ENCODE measurements at places on chromosomes 4 and X.

- no peak for DNase-seq
Measured at GRCh38 chrX:57172544-57172943, 35.3 kb upstream of the SPIN2A start.

- no peak for DNase-seq
Measured at GRCh38 chrX:134721766-134722532, 63.7 kb upstream of the PLAC1 start.

DNA sequence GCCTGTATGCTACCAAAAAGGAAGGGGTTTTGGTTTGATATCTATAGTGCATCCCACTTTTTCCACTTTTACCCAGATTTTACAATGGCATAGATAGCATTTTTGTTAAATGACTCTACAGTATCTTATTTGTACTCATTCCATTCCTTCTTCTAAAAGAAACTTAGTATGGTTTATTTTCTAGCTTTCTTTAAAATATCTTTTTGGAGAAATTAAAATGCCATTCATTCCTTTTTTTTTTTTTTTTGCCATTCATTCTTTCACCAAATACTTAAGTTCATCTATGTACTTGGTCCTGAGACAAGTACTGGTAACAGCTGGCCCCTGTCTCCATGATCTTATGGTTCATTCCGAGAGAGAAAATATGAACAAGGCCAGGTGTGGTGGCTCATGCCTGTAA is 49.1 kb downstream of the MID1 start:
- no peak for DNase-seq

DNA sequence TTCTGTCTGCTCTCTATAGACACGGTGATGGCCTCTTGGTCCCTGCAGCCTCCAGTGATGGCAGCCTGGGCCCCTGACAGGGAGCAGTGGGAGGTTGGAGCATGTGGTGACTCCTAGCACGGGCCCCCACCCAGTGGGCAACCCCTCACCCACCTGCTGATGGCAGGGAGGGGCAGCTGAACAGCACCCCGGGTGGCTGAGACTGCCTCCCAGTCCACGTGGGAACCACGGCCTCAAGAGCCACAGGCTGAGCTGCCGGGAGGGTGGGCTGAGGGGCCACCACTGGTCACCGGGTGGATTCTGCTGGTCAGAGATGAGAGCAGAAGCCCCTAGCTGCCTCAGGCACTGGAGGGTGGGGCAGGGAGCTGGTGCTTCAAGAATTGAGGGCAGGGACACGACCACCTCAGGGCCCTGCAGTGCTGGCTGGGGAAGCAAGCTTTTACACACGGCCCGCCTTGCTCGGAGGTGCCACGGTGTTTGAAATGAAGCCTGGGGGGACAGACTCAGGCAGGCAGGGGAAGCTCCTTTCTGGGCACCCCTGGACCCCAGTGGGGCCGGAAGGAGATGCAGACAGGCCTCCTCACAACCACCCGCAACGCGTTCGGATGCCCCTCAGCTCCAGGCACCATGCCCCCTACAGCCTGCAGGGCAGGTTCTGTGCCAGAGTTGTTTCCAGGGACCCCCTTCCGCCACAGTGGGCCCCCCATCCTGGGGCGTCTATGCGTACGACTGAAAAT is 6.3 kb upstream of the HAUS3 start:
- DNase-seq, result no peak

DNA sequence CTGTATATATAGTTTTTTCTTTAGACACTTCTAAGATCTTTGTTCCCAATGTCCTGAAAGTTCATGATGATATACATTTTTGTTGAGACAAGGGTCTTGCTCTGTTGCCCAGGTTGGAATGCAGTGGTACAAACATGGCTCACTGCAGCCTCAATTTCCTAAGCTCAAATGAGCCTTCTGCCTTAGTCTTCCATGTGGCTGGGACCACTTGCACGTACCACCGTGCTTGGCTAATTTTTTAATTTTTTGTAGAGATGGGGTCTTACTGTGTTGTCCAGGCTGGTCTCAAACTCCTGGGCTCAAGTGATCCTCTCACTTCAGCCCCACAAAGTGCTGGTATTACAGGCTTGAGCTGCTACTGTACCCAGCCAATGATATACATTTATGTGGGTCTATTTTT is 132.9 kb upstream of the BCOR start:
- no peak for DNase-seq

- DNase-seq, result no peak
Measured at GRCh38 chr4:77104791-77105540, 29.2 kb upstream of the CCNI start.

DNA sequence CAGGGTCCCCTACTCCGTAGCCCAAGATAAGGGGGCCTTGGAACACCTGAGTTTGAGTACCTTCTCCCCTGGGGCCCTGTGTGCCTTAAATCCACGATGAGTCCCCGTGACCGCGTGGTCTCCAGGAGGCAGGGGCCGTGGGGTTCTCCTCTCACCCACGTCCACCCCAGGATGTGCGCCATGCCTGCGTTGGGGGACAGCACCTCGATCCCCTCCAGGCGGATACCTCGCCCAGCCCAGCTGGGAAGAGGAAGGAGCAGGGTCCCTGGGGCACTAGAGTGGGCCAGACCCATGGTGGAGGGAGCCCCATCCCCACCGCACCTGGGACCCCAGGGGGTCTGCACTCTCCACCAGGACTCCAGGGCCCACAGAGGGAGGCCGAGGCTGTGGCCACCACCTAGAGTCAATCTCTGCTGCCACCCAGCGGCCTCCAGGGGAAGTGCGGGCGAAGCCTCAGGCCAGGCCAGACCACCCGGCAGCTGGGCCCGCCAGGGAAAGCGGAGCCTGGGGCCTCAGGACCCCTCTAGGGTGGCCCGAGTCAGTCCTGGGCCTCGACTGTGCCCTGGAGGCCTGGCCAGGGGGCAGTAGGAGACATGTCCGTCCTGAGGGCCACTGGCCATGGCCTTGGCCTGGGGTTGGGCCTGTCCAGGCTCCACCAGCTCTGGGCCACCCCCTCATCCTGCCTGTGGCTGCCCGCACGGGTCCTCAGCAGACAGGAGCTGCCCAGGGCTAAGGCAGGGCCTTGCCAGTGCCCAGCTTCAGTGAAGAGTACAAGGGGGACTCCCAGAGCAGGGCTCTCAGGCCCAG is 55.0 kb downstream of the FAM53A start:
- DNase-seq, result peak; percentile 68

DNA sequence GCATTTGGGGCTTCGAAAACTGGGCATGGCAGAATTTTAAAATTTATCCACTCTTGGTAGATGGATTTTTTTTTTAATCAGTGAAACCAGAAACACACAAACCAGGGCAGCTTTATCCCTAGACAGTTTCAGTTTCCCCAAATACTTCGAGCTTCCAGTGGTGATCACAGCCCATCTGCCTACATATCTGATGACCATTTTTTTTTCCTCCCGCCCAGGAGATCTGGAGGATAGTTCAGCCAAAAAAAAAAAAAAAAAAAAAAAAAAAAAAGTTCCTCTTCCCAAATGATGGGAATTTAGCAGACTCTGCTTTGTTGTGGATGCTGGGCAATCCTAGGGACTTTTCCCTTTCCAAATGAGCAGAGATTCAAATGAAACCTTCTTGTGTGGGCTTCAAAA is 1.0 kb upstream of the TBC1D9 start:
- no peak for DNase-seq

DNA sequence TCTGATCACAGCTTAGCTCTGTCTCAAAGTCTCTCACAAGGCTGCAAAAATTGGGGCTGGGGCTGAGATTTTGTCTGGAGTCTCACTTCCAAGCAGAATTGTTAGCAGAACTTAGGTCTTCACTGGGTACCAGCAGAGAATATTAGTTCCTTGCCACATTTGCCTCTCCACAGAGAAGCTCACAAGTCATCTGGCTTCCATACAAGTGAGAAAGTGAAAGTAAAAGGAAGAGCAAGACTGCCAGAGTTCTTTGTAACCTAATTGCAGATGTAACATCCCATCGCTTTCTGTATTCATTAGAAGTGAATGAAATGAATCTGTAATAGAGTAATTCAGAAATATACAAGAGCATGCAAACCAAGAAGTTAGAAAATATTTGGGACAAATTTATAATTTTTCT is 624.1 kb upstream of the GNPDA2 start:
- DNase-seq, result no peak

- no peak for DNase-seq
Measured at GRCh38 chr4:93828995-93829819, 654 bp downstream of the ATOH1 start.

GRCh38 chrX:135505351-135505750 is 15.1 kb upstream of the INTS6L start:
- DNase-seq, result no peak

DNA sequence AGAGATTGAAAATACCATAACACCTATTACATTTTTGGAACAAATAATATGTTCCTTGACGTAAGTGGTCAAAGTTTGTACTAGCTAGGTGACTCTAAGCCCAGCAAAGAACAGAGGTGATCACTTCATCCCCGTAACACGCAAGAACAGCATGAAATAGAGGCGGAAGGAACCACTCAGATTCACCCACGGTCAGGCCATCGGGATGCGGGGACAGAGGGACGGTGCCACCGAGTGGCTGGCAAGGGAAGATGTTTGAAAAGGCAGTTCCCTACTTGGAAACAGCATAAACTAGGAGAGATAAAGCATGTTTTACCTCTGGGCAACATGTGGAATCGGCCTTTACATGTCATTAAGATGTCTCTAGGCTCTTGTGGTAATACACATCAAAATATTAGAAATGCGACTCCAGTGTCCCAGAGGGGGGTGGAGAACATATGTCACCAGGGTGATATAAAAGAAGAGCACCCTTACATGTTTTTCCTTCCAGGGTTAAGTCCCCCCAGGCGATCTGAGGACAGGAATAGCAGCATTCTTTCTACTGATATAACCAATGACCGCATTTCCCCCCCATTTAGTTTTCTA is 84.0 kb downstream of the PHKA2 start:
- no peak for DNase-seq

Measured in stimulated activated CD4-positive, alpha-beta T cell treated with anti-CD3 and anti-CD28 coated beads, Interleukin-12 subunit alpha, Interleukin-12 subunit beta, amount 100 ng/mL, for 4 hours (primary cell).